ENCODE measurements at places on chromosomes 7 and 10.
A peak's percentile ranks its signal among the peaks of the same experiment; 100 is the strongest.

DNA sequence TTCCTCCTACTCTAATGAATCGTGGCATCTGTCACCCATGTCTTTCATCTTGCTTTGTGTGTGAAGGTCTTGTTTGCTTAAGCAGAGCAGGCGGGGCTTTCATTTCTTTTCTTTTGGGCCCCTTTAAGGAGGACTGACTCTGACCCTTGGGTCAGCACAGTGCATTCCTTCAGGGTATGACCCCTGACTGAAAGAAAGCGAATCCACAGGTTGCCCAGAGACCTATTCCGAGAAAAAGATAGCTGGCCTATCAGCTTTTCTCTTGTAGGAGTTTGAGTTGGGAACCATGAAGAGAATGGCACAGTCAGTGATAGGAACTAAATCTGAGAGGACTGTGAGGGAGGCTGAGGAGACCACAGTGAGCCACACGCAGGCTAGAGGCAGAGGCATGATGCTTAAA is 193.2 kb upstream of the CDCA7L start:
- no peak overlapping the region for H3K4me3 ChIP-seq
- H3K36me3 ChIP-seq: peaks cover 16% of the 10 kb centered on the region
- DNase-seq: no peak
- H3K4me1 ChIP-seq: peaks cover 8% of the 10 kb centered on the region

- DNase-seq: no peak
- H3K27me3 ChIP-seq: no peaks in the 10 kb centered on the region
Measured at GRCh38 chr7:22578007-22578733, 78.2 kb upstream of the STEAP1B start.

DNA sequence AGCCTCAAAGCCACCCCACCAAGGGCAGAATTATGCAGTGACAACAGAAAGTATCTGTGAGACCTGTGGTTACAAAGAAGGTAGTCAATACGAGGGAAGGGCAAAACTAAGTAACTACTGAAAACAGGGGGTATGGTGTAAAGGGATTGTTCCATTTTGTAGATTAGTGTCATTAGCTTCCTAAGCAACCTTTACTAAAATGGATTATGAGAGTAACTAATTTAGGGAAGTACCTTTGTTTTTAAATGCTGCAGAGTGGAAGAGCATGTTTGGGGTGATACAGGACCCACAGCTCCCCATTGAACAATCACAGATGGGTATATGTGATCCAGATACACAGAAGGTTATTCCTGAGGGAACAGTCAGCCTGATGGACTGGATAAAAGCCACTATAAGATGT is 51.3 kb upstream of the TAC1 start:
- no peaks in the 10 kb centered on the region for H3K36me3 ChIP-seq
- DNase-seq: no peak
- H3K4me3 ChIP-seq: no peak overlapping the region
- no peaks in the 10 kb centered on the region for H3K4me1 ChIP-seq

DNA sequence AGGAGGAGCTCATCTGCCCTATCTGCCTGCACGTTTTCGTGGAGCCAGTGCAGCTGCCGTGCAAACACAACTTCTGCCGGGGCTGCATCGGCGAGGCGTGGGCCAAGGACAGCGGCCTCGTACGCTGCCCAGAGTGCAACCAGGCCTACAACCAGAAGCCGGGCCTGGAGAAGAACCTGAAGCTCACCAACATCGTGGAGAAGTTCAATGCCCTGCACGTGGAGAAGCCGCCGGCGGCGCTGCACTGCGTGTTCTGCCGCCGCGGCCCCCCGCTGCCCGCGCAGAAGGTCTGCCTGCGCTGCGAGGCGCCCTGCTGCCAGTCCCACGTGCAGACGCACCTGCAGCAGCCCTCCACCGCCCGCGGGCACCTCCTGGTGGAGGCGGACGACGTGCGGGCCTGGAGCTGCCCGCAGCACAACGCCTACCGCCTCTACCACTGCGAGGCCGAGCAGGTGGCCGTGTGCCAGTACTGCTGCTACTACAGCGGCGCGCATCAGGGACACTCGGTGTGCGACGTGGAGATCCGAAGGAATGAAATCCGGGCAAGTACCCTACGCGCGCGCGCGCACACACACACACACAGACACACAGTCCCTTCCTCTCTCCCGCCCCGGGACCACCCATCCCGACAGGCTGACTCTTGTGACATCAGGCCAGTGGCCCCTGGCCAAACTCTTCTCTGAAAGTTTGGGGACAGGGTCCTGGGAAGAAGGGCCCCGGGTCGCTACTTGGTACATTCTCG is 538 bp downstream of the TRIM8 start:
- peak overlapping the region; percentile 100 for H3K27ac ChIP-seq
- H3K36me3 ChIP-seq: no peaks in the 10 kb centered on the region
- peaks cover 36% of the 10 kb centered on the region for H3K4me1 ChIP-seq
- H3K4me3 ChIP-seq: peak overlapping the region; percentile 96

DNA sequence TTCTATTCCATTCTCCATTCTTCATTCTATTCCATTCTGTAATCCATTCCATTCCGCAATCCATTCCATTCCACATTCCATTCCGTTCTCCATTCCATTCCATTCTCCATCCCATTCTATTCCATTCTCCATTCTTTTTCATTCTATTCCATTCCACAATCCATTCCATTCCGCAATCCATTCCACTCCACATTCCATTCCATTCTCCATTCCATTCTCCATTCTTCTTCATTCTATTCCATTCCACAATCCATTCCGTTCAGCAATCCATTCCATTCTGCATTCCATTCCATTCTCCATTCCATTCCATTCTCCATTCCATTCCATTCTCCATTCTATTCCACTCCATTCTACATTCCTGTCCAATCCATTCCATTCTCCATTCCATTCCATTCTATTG is 85.2 kb downstream of the NSUN6 start:
- H3K36me3 ChIP-seq: no peaks in the 10 kb centered on the region
- no peak overlapping the region for H3K4me3 ChIP-seq
- no peaks in the 10 kb centered on the region for H3K27me3 ChIP-seq
- DNase-seq: no peak

GRCh38 chr10:34736976-34737771 is 77.9 kb downstream of the PARD3 start:
- DNase-seq: no peak
- H3K27ac ChIP-seq: no peak overlapping the region
- H3K36me3 ChIP-seq: no peaks in the 10 kb centered on the region
- H3K4me1 ChIP-seq: peaks cover 18% of the 10 kb centered on the region
- no peaks in the 10 kb centered on the region for H3K27me3 ChIP-seq
- no peak overlapping the region for H3K4me3 ChIP-seq

GRCh38 chr10:120286280-120286679 is 170.7 kb upstream of the PLPP4 start:
- DNase-seq: no peak
- no peak overlapping the region for H3K27ac ChIP-seq
- no peaks in the 10 kb centered on the region for H3K36me3 ChIP-seq
- no peak overlapping the region for H3K4me3 ChIP-seq
- no peaks in the 10 kb centered on the region for H3K4me1 ChIP-seq
- H3K27me3 ChIP-seq: no peaks in the 10 kb centered on the region

DNA sequence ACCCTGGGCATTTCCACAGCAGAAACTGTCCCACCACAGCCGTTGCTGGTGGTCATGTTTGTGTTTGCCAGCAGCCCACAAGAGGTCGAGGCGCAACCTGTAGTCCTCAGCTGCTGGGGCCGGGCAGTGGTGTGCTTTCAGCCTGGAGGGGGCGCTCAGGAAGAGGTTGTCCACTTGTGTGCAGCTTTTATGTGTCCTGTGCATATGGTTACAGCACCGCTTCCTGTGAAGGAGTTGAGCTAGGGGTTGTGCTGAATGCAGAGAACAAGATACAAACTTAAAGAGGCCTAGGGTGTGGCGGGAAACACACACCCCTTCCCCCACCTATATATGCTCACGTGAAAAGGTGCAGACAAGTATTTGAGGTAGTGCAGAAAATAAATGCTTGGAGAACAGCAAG is 29.5 kb upstream of the PFKFB3 start:
- H3K36me3 ChIP-seq: no peaks in the 10 kb centered on the region
- H3K27me3 ChIP-seq: no peaks in the 10 kb centered on the region
- peaks cover 70% of the 10 kb centered on the region for H3K4me1 ChIP-seq
- peak overlapping the region; percentile 91 for H3K27ac ChIP-seq
- no peak overlapping the region for H3K4me3 ChIP-seq

GRCh38 chr7:44222776-44223261 is 22.0 kb downstream of the YKT6 start:
- no peaks in the 10 kb centered on the region for H3K4me1 ChIP-seq
- H3K36me3 ChIP-seq: no peaks in the 10 kb centered on the region
- no peak overlapping the region for H3K27ac ChIP-seq
- DNase-seq: no peak
- H3K27me3 ChIP-seq: no peaks in the 10 kb centered on the region

- H3K36me3 ChIP-seq: no peaks in the 10 kb centered on the region
- H3K27me3 ChIP-seq: no peaks in the 10 kb centered on the region
- DNase-seq: no peak
- H3K4me1 ChIP-seq: peaks cover 52% of the 10 kb centered on the region
- peak overlapping the region; percentile 99 for H3K27ac ChIP-seq
- H3K4me3 ChIP-seq: no peak overlapping the region
Measured at GRCh38 chr10:119657725-119658124, 6.5 kb downstream of the BAG3 start.

GRCh38 chr10:31242902-31243301 is 76.1 kb upstream of the ZEB1 start:
- no peak for DNase-seq
- H3K27ac ChIP-seq: no peak overlapping the region
- no peak overlapping the region for H3K4me3 ChIP-seq
